Heart left ventricle (tissue), 16 donors: ENCODE measurements at places on chromosomes 2 and 18. TPM values are rescaled to one million over a fixed set of nuclear protein-coding genes. Genes with fewer than 3 reads are reported as not detected.

Gene SERPINB2
- total RNA-seq = not detected

Gene C2orf15
- total RNA-seq = not detected

Gene DHX57
- total RNA-seq = 9.4 TPM

Gene ASXL2
- 19.5 TPM for total RNA-seq

Gene HJURP
- total RNA-seq = 0.52 TPM

Gene PRKAG3
- total RNA-seq = not detected

Gene ABCG5
- not detected for total RNA-seq

Gene TUBA3E
- total RNA-seq = 2.8 TPM

Gene CXCR4
- 3.2 TPM for total RNA-seq

Gene KLHL30
- total RNA-seq = 25.4 TPM

Gene POTEF
- not detected for total RNA-seq

Gene FBXO48
- 1.1 TPM for total RNA-seq

GRCh38 chr18:66495844-66496243, 108.0 kb downstream of the CDH19 start:
- no peaks in the 10 kb centered on the region for H3K36me3 ChIP-seq
- H3K4me3 ChIP-seq = no peak overlapping the region
- H3K27ac ChIP-seq = no peak overlapping the region
- no peaks in the 10 kb centered on the region for H3K4me1 ChIP-seq

GRCh38 chr2:181715033-181715630, 34.8 kb upstream of the NEUROD1 start:
- no peak overlapping the region for H3K4me3 ChIP-seq
- DNase-seq = no peak
- H3K36me3 ChIP-seq = no peaks in the 10 kb centered on the region
- H3K27me3 ChIP-seq = no peaks in the 10 kb centered on the region
- H3K27ac ChIP-seq = no peak overlapping the region
- no peaks in the 10 kb centered on the region for H3K4me1 ChIP-seq

DNA sequence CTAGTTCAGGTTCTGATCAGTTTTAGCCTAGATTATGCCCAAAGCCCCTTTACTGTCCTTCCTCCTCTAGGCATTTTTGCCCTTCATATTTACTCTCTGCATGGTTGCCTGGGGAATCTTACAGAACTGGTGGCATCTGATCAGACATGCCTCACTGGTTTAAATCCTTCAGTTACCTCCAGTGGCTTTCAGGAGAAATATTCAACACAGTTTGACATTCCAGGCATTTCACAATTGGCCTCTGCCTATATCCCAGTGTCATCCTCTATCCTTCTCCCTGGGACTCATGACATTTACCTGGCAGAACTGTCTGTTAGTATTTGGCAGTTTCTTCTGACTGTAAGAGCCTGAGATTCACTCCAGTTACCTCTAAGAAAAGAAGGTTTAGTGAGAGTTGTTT, 152.9 kb upstream of the MEIS1 start:
- no peaks in the 10 kb centered on the region for H3K27me3 ChIP-seq
- H3K4me3 ChIP-seq = no peak overlapping the region
- no peaks in the 10 kb centered on the region for H3K36me3 ChIP-seq
- H3K27ac ChIP-seq = no peak overlapping the region

DNA sequence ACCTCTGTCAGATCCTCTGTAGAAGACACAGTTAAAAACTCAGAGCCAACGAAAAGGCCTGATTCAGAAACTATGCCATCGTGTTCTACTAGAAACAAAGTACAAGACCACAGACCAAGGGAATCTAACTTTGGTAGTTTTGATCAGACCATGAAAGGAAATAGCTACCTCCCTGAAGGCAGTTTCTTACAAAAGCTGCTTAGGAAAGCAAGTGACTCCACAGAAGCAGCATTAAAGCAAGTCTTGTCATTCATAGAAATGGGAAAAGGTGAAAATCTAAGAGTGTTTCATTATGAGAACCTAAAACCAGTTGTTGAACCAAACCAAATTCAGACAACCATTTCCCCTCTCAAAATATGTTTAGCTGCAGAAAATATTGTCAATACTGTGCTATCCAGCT, 58.2 kb downstream of the FSIP2 start:
- no peaks in the 10 kb centered on the region for H3K4me1 ChIP-seq
- no peak overlapping the region for H3K4me3 ChIP-seq
- DNase-seq = no peak
- no peak overlapping the region for H3K27ac ChIP-seq

DNA sequence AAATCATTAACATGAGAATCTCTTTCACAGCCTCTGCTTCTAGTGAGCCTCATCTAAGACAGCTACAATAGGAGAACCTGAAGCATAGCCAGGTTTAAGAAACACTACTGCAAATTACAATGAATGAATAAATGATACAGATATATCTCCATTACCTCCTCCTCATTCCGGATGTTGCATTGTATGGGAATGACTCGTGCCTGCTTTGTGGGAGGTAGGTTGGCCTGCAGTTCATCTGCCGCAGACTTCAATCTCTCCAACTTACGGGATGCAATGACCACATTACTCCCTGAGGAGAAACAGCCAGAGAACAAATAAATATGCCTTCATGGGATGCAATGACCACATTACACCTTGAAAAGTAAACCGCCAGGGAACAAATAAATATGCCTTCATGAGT, 15.4 kb downstream of the PECR start:
- no peaks in the 10 kb centered on the region for H3K36me3 ChIP-seq
- H3K27ac ChIP-seq = no peak overlapping the region

- no peaks in the 10 kb centered on the region for H3K4me1 ChIP-seq
- H3K27ac ChIP-seq = no peak overlapping the region
- DNase-seq = no peak
- no peak overlapping the region for H3K4me3 ChIP-seq
- no peaks in the 10 kb centered on the region for H3K27me3 ChIP-seq
- H3K36me3 ChIP-seq = no peaks in the 10 kb centered on the region
Observed at GRCh38 chr2:192773044-192773443, 578.3 kb upstream of the TMEFF2 start.

DNA sequence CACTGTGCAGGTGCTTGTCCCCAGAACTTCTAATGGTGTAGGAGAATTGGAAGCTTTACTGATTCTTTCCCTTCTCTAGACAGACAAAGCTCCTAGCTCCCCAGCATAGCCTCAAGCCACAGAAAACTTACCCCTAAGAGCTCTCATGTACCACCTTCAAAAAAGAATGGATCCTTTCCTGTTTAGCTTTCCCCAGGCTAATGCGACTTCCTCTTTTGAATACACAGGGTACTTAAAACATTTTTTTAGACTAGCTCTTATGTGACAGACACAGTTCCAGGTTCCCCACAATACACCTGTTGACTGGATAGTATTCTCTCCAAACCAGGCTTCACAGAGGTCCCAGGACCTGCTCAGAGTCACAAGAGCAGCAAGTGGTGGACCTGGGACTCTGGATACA, 8.3 kb downstream of the CTAGE1 start:
- no peak overlapping the region for H3K27ac ChIP-seq
- no peaks in the 10 kb centered on the region for H3K27me3 ChIP-seq
- H3K36me3 ChIP-seq = no peaks in the 10 kb centered on the region

DNA sequence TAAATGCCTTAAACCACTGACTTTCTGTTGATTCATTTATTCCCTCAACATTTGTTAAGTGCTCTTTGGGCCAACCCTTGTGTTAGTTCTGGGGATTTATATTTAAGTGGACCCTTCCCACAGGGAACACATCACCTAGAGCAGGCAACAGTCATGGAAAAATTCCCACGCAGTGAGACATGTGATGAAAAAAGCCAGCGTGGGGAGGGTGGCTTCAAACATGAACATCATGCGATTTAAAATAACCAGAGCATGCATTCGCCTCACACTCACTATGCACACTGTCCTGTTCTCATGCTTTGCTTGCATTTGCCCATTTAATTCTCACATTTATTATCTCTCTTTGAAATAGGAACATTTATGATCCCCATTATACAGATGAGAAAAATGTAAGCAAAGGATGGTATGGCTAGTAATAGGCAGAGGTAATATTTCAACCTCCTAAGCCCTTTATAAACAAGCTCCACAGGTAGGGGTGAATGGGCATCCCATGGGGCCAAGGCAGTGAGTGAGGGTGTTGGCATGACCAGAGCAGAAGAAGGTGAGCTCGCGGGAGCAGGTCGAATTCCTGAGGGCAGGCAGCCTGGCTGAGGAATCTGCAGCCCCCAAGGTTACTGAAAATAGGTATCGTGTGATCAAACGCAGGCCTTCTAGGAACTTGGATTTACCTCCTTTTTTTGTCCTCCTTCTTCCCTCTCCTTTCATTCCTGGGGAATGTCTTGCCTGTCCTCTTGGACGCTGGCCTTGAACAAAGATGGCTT, 297.8 kb downstream of the MYCN start:
- no peak overlapping the region for H3K27ac ChIP-seq
- no peaks in the 10 kb centered on the region for H3K4me1 ChIP-seq
- no peaks in the 10 kb centered on the region for H3K36me3 ChIP-seq
- no peaks in the 10 kb centered on the region for H3K27me3 ChIP-seq

- DNase-seq = no peak
- no peak overlapping the region for H3K4me3 ChIP-seq
- H3K27me3 ChIP-seq = no peaks in the 10 kb centered on the region
- H3K27ac ChIP-seq = no peak overlapping the region
- no peaks in the 10 kb centered on the region for H3K36me3 ChIP-seq
- peaks cover 8% of the 10 kb centered on the region for H3K4me1 ChIP-seq
Observed at GRCh38 chr2:44579837-44580230, 218.1 kb downstream of the CAMKMT start.

DNA sequence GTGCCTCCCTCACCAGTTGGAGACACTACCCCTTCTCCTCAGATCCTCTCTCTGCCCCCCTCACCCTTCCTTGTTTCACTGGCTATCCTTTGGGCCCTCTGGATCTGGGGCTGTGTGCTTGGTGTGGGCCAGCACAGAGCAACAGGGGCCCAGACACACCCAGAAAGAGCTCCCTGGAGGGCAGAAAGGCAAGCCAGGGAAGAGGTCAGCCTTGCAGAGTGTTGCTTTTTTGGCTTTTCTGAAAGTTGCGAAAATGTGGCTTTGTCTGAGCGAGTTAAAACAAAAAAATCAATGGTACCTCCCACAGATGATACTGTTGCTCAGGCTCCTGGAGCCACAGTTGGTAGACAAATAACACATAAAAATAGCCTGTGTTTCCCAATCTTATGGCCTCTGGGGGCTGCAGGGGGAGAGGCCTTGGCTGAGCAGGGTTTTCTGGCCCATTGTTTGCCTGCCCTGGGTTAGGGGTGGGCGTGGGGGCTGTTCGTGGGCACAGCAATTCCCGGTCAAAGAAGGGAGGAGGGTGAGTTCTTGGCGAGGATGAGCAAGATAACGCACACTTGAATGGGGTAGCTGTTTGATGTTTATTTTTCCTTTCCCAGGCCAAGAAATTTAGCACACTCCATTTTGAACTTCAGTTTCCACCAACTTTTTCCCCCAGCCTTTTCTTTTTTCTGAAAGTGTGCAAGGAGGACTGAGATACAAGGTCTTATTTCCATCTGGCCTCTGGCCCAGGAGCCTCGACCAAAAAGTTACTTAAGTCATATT, 167.0 kb upstream of the HAAO start:
- peak; percentile 65 for DNase-seq
- H3K27me3 ChIP-seq = no peaks in the 10 kb centered on the region
- peak overlapping the region; percentile 86 for H3K27ac ChIP-seq
- no peaks in the 10 kb centered on the region for H3K36me3 ChIP-seq
- H3K4me3 ChIP-seq = no peak overlapping the region

- H3K4me1 ChIP-seq = no peaks in the 10 kb centered on the region
- H3K27me3 ChIP-seq = no peaks in the 10 kb centered on the region
- no peak for DNase-seq
Observed at GRCh38 chr2:240618776-240619175, 6.5 kb upstream of the GPR35 start.

- no peak overlapping the region for H3K4me3 ChIP-seq
- no peaks in the 10 kb centered on the region for H3K27me3 ChIP-seq
- no peak overlapping the region for H3K27ac ChIP-seq
- no peaks in the 10 kb centered on the region for H3K36me3 ChIP-seq
- DNase-seq = no peak
Observed at GRCh38 chr18:73511771-73512503, 635.7 kb downstream of the FBXO15 start.

DNA sequence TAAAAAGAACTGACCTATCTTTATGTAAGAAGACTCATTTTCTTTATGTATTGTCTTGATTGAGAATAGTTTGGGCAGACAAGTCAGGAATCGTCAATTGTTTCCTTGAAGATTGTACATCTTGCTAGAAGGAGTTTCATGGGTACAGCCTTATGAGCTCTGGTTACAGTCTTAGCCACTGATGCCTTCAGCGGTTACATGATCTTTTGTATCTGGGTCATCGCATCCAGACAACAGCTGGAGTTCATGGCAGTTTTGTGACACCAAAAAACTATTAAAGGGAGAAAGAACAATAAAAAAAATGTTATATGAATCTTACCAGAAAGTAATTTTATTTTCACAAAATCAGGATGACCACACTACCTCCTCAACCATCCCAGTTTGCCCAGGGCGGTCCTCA, 520.5 kb upstream of the CDH7 start:
- no peaks in the 10 kb centered on the region for H3K27me3 ChIP-seq
- no peaks in the 10 kb centered on the region for H3K4me1 ChIP-seq
- DNase-seq = no peak
- H3K4me3 ChIP-seq = no peak overlapping the region

GRCh38 chr2:72026819-72027425, 120.7 kb downstream of the CYP26B1 start:
- DNase-seq = no peak
- H3K4me3 ChIP-seq = no peak overlapping the region
- no peak overlapping the region for H3K27ac ChIP-seq
- H3K36me3 ChIP-seq = no peaks in the 10 kb centered on the region

- no peaks in the 10 kb centered on the region for H3K4me1 ChIP-seq
- H3K27ac ChIP-seq = no peak overlapping the region
- H3K36me3 ChIP-seq = peaks cover 19% of the 10 kb centered on the region
- no peak overlapping the region for H3K4me3 ChIP-seq
- no peaks in the 10 kb centered on the region for H3K27me3 ChIP-seq
Observed at GRCh38 chr2:98793275-98793674, 62.3 kb upstream of the MGAT4A start.

- no peak for DNase-seq
- H3K27ac ChIP-seq = no peak overlapping the region
Observed at GRCh38 chr2:179842498-179843153, 18.8 kb downstream of the ZNF385B start.

- H3K27ac ChIP-seq = no peak overlapping the region
- H3K36me3 ChIP-seq = no peaks in the 10 kb centered on the region
- no peaks in the 10 kb centered on the region for H3K4me1 ChIP-seq
- H3K4me3 ChIP-seq = no peak overlapping the region
- DNase-seq = no peak
- H3K27me3 ChIP-seq = no peaks in the 10 kb centered on the region
Observed at GRCh38 chr18:45359275-45360009, 255.8 kb upstream of the SLC14A2 start.

GRCh38 chr2:155256803-155257202, 558.3 kb downstream of the KCNJ3 start:
- no peaks in the 10 kb centered on the region for H3K4me1 ChIP-seq
- H3K27me3 ChIP-seq = no peaks in the 10 kb centered on the region
- no peak for DNase-seq
- no peak overlapping the region for H3K4me3 ChIP-seq
- H3K27ac ChIP-seq = no peak overlapping the region

- H3K27me3 ChIP-seq = no peaks in the 10 kb centered on the region
- H3K4me3 ChIP-seq = peak overlapping the region; percentile 78
- peaks cover 50% of the 10 kb centered on the region for H3K36me3 ChIP-seq
Observed at GRCh38 chr2:24083567-24084385, 858 bp downstream of the TP53I3 start.

GRCh38 chr2:182951948-182952663, 85.7 kb upstream of the FRZB start:
- peaks cover 99% of the 10 kb centered on the region for H3K36me3 ChIP-seq
- peaks cover 3% of the 10 kb centered on the region for H3K4me1 ChIP-seq
- H3K4me3 ChIP-seq = no peak overlapping the region
- DNase-seq = no peak
- no peak overlapping the region for H3K27ac ChIP-seq
- H3K27me3 ChIP-seq = no peaks in the 10 kb centered on the region
